ENCODE measurements at places on chromosomes 7 and 10. TPM values are rescaled to one million over a fixed set of nuclear protein-coding genes. Genes with fewer than 3 reads are reported as not detected.

SLC18A3 gene
- 1.3 TPM for total RNA-seq

TMEM229A gene
- 1.9 TPM for total RNA-seq

ADCYAP1R1 gene
- 8.5 TPM for total RNA-seq

CHAT gene
- total RNA-seq: 1.8 TPM

EEPD1 gene
- total RNA-seq: 21.3 TPM

GARIN1A gene
- 0.49 TPM for total RNA-seq

KLF14 gene
- total RNA-seq: 0.16 TPM

PAX2 gene
- total RNA-seq: 5.2 TPM

FAM25C gene
- total RNA-seq: not detected
